Trophoblast cell (in vitro differentiated cells and primary cell): ENCODE measurements at places on chromosomes 16 and 17.

DNA sequence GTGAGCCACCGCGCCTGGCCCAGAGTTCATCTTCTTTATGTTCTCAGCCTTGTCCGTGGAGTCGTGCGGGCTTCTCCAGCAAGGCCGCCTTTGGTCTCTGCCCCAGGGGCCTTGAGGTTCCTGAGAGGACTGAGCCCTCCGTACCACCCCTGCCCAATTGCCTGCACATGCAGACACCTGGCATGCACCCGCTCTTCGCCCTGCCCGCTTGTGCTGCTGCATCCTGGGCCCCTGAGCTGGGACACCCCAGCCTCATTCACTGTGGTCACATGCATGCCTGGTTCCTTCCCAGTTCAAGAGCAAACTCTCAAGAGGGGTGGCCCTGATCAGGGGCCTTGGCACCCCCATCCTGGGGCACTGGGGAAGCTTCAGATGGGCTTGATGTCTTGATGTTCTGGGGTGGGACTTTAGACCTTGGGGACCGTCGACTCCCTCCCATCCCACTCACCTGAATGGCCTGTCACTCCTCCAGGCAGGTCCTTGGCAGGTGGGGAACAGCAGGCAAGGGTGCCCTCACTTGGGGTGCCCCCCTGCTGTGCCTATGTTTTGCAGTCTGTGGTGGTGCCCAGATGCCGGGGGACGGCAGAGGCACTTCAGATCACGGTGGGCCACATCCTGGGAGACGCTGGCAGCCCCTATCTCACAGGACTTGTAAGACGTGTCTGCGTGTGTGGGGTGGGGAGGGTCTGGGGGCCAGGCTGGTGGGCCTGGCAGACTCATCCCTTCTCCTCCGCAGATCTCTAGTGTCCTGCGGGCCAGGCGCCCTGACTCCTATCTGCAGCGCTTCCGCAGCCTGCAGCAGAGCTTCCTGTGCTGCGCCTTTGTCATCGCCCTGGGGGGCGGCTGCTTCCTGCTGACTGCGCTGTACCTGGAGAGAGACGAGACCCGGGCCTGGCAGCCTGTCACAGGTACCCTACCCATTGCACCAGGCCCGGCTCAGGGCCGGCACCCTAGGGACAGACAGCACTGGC is 12.7 kb upstream of the SPNS2 start:
- peak; percentile 41 for DNase-seq

- no peak for DNase-seq
Measured at GRCh38 chr16:4737545-4737944, 3.2 kb downstream of the DNAAF8 start.

- no peak for DNase-seq
Measured at GRCh38 chr16:53232826-53233529, 178.2 kb downstream of the CHD9 start.

DNA sequence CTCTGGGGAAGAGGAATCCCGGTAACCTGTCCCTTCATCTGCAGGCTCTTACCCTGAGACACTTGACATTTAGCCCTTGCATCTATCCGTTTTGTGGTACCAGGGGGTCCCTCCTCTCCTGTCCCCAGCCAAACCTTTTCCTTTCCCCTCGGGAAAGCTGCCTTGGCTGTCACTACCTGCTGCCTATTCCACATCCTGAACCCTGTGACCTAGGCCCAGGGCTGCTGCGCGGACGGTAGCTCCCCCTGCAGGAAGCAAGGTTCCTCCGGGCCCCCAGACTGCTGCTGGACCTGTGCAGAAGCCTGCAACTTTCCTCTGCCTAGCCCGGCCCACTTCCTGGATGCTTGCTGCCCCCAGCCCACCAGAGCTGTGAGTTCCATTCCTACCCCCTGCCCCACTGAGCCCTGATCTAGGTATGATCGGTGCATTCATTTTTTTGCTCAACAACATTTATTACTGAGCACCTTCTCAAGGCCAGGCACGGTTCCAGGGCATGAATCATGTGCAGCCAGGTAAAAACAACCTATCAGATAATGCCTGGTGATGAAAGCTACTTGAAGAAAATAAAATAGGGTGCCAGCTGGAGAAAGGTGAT is 10.5 kb upstream of the ALDOA start:
- peak; percentile 34 for DNase-seq

GRCh38 chr17:75571197-75571884 is 16.3 kb upstream of the MYO15B start:
- DNase-seq, result no peak
